ENCODE measurements at places on chromosomes 6 and 20.

DNA sequence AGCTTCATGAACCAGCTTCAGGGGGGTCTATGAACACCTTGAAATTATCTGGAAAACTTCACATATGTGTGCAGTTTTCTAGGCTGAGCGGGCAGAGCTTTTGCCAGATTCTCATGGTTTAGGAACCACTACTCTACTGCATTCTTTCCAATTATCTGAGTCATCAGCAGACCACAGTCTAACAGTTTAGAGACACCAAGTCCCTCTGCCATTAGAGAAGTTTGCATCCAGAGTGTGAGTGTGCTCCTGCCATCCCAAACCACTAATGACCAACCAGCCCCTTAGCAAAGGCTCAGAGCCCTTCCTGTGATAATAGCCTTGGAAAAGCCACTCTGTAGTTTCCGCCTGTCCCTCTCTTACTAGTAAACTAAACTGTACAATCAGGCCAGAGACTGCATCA is 96.8 kb downstream of the PHACTR1 start:
- no peak for DNase-seq

DNA sequence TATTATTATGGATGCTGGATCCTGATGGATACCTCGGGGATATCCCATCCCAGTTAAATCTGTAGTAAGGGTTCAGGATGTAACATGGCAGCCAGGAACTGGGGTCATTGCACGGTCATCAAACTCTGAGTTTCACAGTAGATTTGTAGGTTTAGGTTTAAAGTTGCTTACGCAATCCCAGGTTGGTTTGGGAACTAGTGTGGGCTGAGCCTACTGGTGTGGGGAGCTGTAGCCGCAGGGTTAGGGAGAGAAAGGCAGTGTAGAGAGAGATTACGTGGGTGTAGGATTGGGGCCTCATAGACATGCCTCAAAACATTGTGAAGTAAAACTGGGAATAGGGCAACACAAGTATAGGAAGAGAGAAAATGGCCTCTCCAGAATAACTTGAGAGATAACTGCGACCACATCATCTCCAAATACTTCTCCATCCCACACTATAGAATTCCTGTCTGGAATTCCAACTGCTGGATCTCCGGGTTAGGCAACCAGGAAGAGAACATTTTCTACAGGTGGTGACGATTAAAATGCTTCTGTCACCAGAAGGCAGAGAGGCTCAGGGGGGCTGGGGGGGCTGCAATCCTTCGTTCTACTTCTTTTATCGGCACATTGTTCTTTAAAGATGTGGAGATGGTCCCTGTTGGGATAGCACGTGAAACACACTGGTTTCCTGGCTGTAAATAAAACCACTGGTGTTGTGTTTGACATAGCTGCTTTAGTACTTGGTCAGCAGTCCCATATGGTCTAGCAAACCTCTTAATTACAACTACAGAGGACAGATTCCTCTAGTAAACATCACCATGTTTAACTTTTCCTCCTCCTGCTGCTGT is 44.9 kb upstream of the TMEM170B start:
- DNase-seq = peak; percentile 36

DNA sequence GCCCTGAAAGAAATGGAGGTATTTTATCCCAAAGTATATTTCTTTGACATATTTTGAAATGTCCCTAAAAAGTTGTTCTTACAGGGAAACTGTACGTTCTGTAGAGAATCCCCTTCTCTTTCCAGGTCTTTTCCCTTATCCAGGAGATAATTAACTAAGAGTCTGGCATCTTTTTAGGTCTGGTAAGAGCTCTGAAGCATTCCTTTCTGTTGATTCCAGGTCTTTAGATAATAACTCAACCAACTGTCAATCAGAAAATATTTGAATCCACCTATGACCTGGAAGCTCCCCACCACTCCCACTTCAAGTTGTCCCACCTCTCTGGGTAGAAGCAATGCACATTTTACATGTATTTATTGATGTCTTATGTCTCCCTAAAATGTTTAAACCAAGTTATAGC is 26.0 kb upstream of the CENPW start:
- no peak for DNase-seq

DNA sequence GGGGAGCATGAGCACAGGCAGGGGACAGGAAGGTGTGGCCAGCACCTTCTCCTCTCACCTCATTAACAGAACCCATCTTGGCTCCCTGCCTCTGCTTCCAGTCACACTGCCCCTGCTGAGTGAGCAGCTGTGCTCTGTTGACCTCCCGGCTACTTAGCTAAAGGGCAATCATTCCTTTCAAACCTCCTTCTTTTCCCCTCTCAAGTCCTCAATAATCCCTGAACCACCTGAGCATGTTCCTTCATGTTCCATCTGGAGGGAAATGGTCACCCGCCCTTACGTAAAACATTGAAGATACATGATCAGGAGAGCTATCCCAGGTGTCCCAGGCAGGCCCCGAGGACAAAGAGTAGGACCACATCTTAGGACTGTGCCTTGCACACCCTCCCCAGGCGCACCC is 21.7 kb upstream of the MRPS10 start:
- DNase-seq = peak; percentile 42

GRCh38 chr6:170159022-170159965 is 131.6 kb downstream of the DLL1 start:
- no peak for DNase-seq

GRCh38 chr20:7161690-7162089 is 394.2 kb downstream of the BMP2 start:
- DNase-seq = peak; percentile 67

- no peak for DNase-seq
These were observed 50.8 kb downstream of the DACT2 start for GRCh38 chr6:168268755-168269154.

DNA sequence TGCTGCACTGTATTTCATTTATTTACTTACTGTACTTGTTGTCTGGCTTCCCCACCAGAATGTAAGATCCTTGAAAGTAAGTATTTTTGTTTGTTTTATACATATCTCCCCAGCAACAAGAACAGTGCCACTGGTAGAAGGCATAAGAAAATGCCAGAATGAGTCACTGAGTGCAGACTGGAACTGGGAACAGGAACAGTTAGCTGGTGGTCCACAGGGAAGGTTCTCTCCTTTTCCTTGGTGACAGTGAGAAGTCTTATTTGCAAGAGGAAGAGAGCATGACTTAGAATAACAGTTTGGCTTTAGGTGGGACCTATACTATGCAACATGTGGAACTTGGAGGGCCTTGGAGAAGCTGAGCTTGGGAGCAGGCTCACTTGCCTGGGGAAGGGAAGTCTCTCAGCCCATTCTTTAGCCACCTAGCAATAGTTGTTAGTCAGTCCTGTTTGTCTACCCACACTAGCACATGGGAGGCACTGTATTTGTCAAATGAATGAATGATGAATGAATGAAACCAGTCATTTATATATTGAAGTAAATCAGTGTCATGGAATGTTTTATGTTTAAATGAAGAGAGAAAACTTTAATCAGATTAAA is 203.5 kb downstream of the KCNQ5 start:
- DNase-seq = peak; percentile 36

DNA sequence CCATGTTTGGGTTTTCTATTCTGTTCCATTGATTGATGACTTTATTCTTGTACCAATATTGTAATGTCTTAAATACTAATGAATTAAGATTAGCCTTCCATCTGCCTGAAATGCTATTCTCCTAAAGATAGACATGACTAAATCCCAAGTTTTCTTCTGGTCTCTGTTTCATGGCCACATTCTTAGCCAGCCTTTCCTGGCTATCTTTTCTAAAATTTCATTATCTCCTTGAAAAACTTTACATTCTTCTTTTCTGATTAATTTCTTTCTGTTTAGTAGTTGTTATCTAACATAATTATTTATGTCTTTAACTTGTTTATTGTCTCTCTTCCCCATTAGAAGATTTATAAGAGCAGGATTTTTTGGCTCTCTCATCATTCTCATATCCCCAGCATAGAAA is 4.4 kb upstream of the PRIM2 start:
- no peak for DNase-seq

- DNase-seq = no peak
These were observed 56.6 kb downstream of the SH3BGRL2 start for GRCh38 chr6:79687759-79688158.

GRCh38 chr20:57234556-57235251 is 31.7 kb downstream of the BMP7 start:
- no peak for DNase-seq

DNA sequence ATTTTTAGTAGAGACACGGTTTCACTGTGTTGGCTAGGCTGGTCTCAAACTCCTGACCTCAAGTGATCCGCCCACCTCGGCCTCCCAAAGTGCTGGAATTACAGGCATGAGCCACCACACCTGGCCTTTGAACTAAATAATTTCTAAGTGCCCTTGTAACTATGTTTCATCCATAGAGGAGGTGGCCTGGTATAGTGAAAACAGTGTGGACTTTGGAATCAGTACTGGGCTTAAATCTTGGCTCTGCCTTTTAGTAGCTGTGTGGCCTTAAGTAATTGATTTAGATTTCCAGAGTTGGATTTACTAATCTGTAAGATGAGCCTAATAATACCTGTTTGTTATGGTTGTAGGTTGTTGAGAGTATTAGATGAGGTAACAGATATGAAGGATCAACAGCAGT is 14.2 kb upstream of the TGM3 start:
- no peak for DNase-seq

DNA sequence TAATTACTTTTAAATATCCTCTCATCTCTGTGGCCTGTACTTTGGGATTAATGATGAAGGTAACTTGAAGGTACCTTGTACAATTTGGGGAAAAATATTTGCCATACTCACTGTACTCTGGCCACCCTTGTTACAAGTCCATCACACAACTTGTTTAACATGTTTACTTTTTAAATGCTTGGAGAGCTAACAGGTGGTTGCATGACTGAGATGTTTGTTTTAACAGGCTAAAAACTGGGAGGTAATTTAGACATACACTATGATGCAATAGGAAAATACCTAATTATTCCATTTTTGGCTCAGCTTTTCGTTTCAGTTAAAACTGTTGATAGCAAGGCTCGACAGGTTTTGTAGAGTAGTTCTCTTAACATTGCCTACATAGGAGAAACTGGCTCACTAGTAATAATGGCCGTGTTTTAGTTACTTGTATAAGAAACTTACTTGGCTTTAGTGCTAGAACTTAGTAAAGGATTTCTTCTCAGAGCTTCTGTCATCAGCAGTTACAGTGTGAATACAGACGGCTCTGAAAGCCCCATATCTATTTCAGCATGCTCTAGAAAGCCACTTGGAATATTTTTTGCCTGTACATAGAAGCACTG is 489.8 kb upstream of the SOX4 start:
- DNase-seq = no peak

- no peak for DNase-seq
These were observed 30.1 kb upstream of the LRRN4 start for GRCh38 chr20:6083926-6084325.

DNA sequence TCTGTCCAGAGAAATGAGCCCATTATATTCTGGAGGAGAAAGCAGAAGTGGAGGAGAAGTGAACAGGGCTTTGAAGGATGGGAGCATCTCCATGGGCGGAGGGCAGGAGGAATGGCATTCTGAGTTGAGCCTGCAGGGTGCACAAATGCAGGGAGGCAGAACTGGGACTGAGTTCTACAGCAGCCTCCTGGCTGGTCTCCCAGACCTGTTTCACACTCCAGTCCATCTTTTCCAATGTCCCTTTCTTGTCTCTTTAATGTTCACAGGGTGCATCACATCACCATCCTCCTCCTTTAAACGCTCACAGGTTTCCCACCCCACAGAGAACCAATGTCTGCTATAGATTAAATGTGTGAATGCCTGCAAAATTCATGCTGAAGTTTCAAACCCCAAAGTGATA is 302.9 kb downstream of the PTPRT start:
- no peak for DNase-seq

DNA sequence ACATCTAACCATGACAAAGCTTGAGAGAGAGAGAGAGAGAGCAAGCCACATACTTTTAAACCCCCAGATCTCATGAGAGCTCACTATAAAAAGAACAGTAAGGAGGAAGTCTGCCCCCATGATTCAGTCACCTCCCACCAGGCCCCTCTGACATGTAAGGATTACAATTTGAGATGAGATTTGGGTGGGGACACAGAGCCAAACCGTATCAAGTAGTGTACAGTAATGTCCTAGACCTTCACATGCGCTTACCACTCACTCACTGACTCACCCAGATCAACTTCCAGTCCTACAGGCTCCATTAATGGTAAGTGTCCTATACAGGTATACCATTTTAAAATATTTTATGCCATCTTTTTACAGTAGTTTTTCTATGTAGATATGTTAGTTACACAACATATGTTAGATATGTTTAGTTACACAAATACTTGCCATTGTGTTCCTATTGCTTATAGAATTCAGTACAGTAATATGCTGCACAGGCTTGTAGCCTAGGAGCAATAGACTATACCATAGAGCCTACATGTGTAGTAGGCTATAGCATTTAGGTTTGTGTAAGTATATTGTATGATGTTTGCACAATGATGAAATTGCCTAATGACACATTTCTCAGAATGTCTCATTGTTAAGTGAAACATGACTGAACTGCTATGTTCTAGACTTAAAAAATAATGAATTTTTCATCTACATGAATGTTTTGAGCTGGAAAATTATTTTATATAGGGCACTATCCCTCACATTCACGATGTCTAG is 11.7 kb downstream of the TSPYL1 start:
- DNase-seq = no peak

GRCh38 chr20:62045529-62046285 is 20.0 kb downstream of the TAF4 start:
- no peak for DNase-seq

- DNase-seq = peak; percentile 97
These were observed 532.0 kb downstream of the BCKDHB start for GRCh38 chr6:80638213-80639055.

- peak; percentile 90 for DNase-seq
These were observed 3.5 kb downstream of the NDUFAF5 start for GRCh38 chr20:13788167-13788834.

DNA sequence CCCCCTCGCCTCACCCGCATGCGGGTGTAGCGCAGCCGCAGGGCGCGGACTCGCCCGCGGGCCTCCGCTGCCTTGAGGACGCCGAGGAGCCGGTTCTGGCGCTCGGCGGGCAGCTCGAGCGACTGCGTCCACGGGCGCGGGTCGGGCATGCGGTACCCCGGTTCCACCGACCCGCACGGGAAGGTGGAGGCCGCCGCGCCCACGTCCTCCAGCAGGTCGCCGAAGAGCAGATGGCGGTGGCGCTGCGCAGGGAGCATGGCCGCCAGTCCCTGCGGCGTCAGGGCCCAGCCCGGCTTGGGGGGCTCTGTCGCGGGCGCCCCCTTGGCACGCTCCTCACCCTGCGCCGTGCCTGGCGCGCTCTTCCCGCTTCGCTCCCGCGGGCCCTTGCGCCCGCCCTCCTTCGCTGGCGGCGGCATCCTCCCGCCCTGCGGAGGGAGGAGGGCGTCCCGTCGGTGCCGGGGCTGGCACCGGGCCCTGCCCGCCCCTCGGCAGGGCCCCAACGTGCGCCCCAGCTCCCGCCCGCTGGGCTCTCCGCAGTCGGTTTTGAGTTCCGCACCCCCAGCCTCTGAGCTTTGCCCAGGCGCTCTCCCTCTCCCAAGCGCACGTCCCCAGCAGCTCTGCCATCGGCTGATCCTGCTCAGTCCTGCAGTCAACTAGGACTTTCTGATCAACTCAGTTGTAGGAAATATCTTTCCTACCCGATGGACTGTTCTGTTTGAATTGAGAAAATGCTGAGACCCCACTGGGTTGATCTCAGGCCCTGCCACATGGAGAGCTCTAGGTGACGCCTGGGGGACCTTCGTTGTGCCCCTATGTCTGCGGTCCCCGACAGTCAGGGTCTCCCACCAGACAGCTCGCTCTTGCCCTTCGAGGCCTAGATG is at the start of gene LKAAEAR1:
Gene LKAAEAR1, minus strand, starts transcription at position 595 of the 881 bp plus-strand sequence. Its CDS starts 179 bp downstream, at position 416.
- no peak for DNase-seq

Data from choroid plexus epithelial cell (primary cell).